CD4-positive, alpha-beta T cell treated with Interleukin-2 at 100 ng/mL for 4 hours (primary cell): ENCODE measurements at places on chromosomes 1 and 21.

GRCh38 chr21:44759628-44760285 lies 41.9 kb downstream of the UBE2G2 start:
- no peak for DNase-seq

DNA sequence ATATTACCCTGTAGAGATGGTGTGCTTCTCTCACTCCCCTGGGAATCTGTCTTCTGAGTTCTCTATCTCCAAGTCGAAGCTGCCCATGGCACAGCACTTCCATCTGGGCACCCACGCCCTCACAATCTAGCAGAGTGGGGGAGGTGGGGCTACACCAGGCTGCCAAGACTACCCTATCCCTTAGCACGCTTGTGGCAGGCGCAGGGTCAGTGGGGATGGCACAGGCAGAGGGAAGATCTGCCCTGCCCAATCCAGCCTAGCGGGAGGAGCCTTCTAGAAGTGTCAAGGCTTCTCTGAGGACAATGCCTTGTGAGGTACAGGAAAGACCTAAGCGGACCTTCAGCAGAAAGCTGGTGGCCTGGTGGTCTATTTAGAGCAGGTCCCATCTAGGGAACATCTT lies 49.1 kb downstream of the DMAP1 start:
- DNase-seq, result no peak

DNA sequence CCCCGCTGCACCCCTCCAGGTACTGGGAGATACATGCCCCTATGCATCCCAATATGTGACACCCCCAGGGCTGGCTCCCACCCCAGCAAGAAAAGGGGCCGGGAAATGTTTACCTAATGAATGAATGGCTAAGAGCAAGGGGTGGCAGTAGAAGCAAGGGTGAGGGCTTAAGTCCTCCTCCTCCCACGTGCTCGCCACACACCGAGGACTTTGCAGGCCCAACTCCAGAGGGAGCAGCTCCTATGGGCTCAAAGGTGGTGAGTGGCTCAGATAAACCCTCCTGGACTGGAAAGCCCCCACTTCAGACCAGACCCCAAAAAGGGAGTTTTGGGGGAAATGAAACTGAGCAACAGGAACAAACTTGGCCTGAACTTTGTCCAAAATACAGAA lies 11.4 kb downstream of the SLC45A3 start:
- DNase-seq, result no peak

DNA sequence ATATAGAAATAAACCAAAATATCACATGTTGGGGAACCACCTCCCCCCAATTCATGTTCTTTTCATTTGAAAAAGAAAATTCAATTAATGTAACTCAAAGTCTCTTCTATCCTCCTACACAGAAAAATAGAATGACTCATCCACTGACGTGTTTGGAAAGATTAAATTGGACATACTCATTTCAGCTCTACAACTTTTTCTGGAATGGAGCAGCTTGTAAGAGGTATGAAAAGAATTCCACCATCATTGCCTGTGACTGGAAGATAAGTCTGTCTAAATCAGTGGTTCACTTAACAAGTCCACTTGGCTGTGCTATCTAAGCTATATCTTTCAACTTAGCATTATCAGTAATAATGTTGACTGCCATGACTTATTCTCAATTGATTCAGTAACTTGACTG lies 702.3 kb downstream of the BRINP3 start:
- DNase-seq, result no peak

GRCh38 chr1:34779526-34779925 lies 1.5 kb upstream of the GJB3 start:
- DNase-seq, result no peak

GRCh38 chr1:246106342-246106763 lies 400.7 kb downstream of the SMYD3 start:
- DNase-seq, result no peak

GRCh38 chr21:45356653-45357435 lies 48.1 kb upstream of the COL18A1 start:
- no peak for DNase-seq

GRCh38 chr1:215079456-215079855 lies 3.1 kb upstream of the KCNK2 start:
- no peak for DNase-seq

DNA sequence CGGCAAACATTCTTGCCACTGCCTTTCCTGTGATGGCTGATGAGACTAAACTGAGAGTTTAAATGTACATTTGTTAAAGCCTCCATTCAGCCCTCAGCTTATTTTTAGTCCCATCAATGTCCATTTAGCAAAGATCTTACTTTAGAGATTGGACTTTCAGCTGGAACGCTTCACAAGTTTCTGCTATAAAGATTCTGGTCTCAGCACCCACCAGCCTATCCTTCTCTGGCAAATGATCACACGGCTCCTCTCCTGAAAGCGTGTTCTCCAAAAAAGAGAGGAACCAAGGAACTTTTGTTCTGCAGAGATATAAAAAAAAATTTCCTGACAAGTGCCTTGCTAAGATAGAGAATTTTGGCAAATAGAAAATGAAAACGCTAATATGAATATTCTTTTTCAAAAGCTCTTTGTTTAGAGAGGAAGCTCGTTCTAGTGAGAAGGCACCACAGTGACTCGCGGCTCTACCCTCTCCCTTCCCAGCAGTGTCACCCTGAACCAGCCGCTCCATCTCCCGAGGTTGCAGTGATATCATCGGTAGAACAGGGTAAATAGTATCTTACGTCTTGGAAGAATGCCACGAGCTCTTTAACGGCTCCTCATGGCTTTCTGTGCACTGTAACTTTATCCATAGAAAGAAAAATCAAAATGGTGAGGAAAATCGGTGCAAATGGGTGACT lies 200.2 kb downstream of the APP start:
- no peak for DNase-seq

DNA sequence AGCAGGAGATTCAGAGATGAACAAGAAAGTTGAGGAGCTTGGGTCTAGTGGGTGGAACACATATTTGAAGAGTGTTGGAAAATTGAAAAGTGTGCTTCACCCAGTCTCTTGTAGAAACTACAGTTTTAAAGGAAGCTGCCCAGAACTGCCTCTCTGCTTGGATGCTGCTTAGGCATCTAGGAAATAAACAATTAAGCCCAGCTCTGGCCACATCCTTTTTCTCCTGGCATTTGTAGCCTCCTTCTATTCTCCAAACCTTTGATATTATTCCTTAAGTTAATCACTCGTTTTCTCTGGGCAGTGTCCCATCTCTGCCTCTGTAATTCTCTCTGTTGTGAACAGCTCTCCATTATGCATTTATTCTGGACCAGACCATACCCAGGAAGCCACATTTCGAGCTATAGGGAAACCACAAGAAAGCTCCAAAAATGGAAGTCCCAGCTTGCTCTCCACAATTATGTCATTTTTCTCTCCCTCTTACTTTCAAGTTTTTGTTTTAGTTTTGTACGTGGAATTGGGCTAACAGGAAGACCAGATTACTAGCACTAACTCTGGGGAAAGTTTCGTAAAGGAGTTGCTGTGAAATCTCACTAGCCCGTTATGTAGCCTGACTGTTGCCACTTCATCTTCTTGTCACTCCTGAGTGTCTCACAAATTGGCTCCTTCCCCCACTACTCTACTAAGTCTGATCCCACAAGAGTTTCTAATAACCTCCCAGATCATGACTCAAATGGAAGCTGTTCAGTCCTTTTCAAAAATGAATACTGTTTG lies 102.2 kb downstream of the NTMT2 start:
- no peak for DNase-seq

DNA sequence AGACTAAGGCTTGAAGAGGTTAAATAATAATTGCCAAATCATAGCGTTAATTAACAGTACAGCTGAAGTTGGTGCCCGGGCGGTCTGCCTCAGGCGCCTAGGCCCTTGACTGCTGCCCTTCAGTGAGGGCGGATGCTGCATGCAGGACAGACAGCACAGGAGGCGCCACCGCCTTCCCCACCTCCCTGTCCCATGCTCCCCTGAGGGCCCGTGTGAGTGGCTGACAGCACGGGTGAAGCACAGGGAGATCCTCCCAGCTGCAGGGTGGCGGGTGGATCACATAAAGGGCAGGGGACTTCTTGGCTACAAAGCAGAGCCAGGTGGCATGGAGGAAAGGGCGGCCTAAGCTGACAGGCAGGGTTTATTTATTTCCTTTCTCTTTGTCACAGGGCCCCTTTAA lies 49.1 kb downstream of the DDX20 start:
- DNase-seq, result no peak

- no peak for DNase-seq
Measured at GRCh38 chr1:8002329-8002910, 23.7 kb downstream of the ERRFI1 start.

DNA sequence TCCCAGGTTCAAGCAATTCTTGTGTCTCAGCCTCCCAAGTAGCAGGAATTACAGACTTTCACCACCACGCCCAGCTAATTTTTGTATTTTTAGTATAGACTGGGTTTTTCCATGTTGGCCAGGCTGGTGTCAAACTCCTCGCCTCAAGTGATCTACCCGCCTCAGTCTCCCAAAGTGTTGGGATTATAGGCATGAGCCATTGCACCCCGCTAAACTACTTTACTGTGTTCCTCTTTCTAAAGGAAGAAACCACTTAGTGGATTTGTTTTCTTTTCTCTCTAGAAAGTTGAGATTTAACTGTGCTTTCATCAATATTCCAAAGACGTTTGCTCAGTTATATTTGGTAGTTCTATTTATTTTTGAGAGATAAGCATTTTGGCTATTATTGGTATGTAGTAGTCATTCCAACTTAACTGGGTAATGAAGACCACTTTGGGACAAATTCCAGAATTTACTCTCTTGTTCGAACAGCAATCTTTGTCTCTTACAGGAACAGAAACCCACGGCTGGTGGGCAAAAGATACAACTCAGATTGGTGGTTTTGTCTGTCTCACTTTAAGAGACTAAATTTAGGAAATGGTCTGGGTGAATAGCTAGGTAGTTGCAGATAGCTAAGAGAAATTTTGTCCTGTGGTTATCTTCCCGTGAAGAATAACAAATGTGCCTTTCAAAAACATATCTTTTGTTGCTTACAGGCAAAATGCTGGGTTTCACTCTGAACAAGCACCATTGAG lies 103.5 kb upstream of the CD55 start:
- no peak for DNase-seq

- no peak for DNase-seq
Measured at GRCh38 chr1:106276871-106277270, 779.6 kb upstream of the PRMT6 start.

DNA sequence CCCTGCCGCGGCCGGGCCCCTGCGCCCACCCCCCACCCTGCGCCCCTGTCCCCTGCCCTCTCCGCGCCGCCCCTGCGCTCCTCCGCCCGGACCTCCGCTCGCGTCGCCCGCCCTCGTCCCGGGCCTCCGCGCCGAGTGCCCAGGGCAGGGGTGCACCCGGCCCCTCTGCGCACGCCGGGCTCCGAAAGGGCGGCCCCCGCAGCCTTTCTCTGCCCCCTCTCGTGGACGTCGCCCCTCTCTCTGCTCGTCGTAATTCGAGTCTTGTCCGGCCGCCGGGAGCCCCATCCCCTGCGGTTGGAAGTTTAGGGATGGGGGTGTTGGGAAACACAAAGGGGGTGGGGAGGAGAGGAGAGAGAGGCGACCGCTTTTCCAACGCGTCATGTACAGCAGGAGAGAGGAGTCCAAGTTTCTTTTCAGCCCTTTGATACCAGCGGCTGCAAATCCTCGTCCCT lies 407 bp downstream of the GALNT2 start:
- no peak for DNase-seq

- DNase-seq, result no peak
Measured at GRCh38 chr1:205381305-205381704, 24.6 kb upstream of the KLHDC8A start.

GRCh38 chr1:39936724-39937491 lies 18.0 kb upstream of the MFSD2A start:
- no peak for DNase-seq

DNA sequence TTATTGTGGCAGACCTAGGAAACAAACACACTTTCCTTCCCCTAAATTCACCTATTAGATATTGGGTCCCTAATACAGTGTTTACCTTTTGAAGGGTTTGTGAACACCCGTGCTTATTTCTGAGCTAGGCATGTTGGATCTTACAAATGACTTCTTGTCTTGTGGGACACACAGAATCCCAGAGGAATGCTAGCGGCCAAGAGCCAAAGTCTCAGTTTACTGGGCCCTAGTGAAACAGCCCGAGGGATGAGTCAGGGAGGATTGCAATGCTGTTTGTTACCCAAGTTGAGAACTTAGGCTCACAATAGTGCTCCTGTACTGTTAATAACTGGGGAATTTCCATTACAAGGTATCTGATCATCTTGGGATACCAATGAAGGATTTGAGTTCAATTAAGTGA lies 100.1 kb upstream of the AKT3 start:
- DNase-seq, result no peak

GRCh38 chr21:16584756-16585155 lies 855.0 kb downstream of the USP25 start:
- no peak for DNase-seq

DNA sequence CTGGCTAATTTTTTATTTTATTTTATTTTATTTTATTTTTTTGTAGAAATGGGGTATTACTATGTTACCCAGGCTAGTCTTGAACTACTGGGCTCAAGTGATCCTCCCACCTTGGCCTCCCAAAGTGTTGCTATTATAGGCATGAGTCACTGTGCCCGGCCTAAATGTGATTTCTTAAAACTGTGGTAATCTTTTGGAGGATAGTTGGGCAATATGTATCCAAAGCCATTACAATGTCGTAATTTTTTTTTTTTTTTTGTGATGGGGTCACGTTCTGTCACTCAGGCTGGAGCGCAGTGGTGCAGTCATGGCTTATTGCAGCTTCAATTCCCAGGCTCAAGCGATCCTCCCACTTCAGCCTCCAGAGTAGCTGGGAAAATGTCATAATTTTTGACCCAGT lies 14.2 kb downstream of the ETV3L start:
- no peak for DNase-seq

- DNase-seq, result no peak
Measured at GRCh38 chr1:212597487-212597886, 11.1 kb upstream of the ATF3 start.

DNA sequence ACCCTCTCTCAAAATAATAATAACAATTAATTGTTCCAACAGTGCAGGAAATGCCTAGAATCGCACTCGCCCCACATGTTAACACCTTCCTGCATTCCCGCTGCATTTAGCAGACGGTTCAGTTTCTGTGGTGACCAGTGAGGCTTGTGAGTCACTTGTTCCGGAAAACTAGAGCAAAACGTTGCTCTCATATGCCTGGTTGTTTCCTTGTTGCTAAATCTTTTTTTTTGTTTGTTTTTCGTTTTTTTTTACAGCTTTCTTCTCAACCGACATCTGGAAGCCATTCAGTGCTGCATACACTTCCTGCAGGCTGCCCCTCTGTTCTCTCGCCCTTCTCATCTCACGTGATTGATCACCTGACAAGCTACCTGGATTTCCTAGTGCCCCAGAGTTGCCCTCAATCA lies 56.9 kb upstream of the TMPRSS2 start:
- DNase-seq, result no peak
